Activated CD4-positive, alpha-beta T cell treated with anti-CD3 and anti-CD28 coated beads for 1 hour (primary cell): ENCODE measurements at places on chromosomes 7 and 10.

GRCh38 chr10:24821986-24822385 lies 98.3 kb upstream of the ARHGAP21 start:
- no peak for DNase-seq

GRCh38 chr10:2351566-2351965 lies 614.2 kb upstream of the ADARB2 start:
- no peak for DNase-seq

GRCh38 chr7:5690931-5691473 lies 90.5 kb downstream of the RNF216 start:
- no peak for DNase-seq

DNA sequence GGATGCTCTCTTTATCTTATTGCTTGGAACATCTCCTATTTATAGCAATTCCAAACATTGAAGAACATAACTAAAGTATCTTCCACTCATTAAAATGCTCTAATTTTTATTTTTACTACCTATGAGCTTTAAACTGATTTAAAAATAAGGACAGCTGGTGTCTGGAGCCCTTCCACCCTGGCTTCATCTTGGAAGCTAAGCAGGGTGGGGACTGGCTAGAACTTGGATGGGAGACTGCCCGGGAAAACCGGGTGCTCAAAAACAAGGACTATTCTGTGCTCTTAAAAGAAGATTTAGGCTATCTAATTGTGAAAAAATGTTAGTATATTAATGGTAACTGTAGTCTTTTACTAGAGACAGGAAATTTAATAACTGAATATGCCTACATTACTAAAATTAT lies 69.2 kb downstream of the ARMC3 start:
- DNase-seq: no peak

DNA sequence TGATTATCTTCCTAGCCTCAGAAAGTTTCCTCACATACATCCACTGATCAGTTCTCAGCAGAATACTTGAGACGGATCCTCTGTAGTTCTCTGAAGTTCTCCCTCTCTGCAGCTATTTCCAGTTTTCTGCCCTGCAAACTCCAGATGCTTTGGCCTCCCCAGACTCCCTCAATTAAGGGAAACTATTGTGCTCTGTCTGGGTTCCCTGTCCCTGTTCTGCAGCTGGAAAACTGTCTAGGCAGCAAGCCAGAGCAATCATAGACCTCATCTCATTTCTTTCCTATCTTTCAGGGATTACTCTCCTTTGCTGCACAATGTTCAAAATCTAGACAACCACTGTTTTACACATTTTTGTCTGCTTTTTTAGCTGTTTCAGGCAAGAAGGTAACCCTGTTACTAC lies 9.2 kb downstream of the MICU1 start:
- DNase-seq: no peak

- no peak for DNase-seq
Measured at GRCh38 chr7:128380483-128381106, 19.1 kb upstream of the PRRT4 start.

DNA sequence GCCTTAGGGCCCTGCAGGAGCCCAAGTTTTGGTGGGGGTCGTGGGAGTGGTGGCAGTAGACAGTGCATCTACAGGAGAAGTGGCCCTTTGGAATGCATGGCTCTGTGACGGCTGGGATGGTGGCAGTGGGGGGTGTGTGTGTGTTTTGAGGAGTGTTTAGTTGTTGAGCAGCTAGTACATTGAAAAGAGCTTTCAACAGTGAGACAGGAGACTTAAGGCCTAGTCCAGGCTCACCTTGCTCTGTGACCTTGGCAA lies 27.1 kb downstream of the ZNF775 start:
- DNase-seq: no peak

DNA sequence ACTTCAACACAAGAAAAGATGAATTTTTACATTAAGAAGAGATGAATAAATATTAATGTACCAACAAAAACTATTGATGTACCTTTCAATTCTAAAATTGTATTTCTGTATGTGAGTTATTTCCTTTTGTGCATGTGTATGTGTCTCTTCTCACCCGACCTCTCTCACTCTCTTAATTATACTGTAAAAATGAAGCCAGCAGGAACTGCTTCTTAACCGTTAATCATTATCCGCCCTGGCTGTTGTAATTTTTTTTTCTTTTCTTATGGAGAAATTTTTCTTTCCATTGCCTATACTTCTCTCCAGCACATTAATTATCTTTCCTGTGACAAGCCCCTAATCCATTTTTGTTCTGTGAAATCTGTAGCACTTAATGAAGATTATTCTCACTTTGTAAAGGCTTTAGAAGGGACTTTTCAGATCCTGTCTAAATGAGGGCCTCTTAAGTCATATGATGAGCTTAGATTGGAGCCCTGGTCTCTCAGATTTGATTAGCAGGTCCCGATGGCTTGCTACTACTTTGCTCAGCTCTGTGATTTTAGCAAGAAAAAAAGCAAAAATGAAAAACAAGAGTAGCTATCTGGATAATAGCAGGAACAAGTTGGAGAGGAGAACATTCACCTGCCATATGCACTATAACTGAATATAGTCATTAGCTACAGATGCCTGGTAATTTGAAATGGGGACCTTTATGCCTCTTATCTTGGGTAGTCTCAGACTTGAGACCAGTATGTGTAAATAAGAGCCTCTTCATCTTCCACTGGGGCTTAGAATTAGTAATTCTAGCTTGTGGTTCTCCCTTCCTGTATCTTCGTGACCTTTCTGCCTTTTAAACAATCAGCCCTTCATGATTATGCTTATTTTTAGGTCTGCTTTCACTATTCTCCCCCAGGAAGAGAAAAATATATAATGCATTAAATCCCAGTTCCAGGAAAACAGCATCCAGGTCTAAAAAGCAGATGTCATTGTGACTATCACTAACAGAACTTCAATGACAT lies 80.0 kb upstream of the COL1A2 start:
- no peak for DNase-seq

- DNase-seq: no peak
Measured at GRCh38 chr10:124928087-124928486, 13.8 kb upstream of the ZRANB1 start.

DNA sequence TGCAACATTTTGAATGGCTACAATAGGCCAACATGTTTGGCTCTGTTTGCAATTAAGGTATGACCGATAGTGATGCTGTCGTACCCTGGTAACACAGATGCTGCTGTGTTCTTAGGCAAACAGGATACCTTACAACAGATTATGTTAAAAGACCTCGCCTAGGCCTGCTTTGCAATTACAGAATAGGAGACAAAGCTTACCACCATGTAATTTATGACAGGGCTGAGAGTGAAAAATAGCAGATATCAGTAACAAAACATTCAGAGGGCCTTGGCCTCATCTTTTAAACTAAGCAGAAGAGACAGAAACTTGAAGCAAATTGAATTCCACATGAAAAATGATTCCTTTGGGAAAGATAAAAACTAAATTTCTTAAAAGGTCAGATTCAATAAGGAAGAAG lies 29.4 kb upstream of the ABLIM1 start:
- no peak for DNase-seq

DNA sequence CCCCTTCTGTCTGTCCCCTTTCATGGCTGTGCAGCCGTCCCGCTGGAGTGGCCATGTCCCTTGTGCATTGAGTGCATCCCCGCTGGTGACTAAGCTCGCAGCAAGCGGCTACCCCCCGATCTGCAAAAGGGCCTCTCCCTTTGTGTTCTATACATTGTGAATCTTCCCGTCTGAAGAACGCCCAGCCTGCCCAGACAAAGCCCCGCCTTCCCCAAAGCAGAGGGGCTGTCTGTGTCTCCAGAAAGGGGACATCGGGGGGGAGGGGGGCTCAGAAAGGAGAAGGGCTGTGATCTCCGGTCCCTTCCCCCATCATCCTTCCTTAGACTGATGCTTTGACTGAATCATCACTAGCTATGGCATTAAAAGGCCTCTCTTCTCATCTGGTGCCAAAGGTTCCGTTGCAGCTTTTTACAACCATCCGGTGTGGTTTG lies 11.9 kb downstream of the NPTX2 start:
- DNase-seq: no peak

DNA sequence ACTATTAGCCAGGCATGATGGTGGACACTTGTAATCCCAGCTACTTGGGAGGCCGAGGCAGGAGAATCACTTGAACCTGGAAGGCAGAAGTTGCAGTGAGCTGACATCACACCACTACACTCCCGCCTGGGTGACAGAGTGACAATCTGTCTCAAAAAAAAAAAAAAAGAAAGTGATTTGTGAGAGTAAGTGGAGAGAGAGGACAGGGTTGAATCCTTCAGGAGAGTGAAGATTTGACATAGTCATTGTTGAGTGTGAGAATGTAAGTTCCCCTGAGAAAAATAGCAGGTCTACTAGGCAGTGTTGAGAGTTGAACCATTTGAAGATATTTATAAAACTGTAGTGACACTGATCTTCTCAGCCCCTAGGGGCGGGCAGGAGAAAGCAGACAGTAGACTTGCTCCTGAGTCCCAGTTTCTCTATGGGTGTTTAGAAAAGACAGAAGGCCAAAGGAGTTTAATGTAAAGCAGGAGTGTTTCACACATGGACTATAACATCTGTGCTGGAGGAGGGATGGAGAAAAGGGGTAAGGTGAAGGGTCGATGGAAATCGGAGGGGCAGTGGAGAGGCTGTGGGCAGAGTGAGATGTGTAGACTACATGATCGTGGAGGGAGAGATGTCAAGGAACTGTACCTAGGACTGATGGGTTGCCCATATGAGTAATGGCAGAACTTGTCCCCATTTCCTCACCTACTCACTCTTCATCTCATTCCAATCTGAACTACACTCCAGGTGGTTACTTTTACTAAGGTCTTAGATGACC lies 13.7 kb upstream of the LAMB4 start:
- no peak for DNase-seq

DNA sequence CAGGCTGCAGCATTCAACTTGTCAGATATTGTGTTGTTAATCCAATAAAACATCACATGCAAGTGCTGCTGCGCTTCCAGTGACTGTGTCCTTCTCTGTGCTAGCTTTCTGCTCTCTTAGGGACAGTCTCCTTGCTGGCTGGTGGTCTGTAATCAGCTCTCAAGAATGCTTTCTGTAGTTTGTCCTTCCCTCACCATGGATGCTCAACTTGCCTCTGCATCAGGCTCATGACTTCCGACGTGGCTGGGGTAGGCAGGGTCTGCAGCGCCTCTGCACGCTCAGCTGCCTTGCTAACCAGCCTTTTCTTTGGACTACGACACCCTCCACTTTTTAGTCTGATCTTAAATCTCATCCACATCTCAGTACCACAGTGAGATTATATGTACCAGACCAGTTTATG lies 58.3 kb downstream of the MMRN2 start:
- no peak for DNase-seq

GRCh38 chr7:39088730-39089593 lies 111.3 kb downstream of the POU6F2 start:
- no peak for DNase-seq

GRCh38 chr10:114376523-114376922 lies 27.8 kb downstream of the AFAP1L2 start:
- no peak for DNase-seq

DNA sequence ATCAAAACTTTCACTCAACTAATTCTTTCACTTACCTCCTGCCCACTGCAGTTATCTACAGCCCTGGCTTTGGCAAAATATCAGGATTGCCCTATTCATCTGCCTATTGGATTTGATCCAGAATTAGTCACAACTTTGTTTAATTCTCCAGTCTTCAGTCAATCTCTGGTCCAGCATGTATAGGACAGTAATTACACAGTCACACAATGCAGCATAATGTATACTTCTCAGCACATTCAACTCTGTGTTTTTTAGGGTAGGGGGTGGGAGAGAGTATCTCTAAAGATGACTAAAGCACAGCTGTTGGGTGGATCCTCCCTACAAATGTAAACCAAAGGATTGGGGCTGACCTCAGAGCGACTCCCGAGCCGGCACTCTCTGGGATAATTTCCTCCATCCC lies 17.7 kb upstream of the NRP1 start:
- no peak for DNase-seq

GRCh38 chr7:30897770-30898169 lies 13.9 kb upstream of the AQP1 start:
- DNase-seq: no peak

GRCh38 chr7:64892666-64893309 lies 10.3 kb upstream of the ZNF273 start:
- DNase-seq: no peak

DNA sequence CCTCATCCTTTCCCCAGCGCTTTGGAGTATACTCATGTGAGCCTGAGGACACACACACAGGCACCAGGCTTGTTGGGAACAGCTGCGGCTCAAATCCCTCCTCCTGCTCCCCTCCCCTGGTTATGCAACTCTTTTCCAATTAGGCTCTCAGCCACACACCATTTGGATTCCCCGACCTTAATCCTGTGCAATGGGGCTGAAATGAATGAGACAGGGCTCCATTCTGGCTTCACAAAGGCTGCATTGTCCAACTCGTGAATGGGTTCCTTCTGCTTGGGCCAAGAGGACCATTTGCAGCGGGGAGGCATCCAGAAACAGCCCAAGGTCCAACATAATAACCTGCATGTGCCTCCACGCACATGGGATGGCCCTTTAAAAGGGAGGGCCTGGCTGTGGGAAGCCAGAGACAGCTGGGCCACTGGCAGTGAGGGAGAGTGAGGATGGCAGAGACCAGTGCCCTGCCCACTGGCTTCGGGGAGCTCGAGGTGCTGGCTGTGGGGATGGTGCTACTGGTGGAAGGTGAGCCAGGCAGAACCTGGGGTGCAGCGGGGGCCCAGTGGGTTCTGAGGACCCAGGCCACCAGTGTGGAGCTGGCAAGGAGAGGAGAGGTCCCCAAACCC lies at the start of gene RGR:
RGR (plus strand) TSS at position 403 of the 620 bp plus-strand sequence; CDS start at position 441, 38 bp downstream.
- no peak for DNase-seq

GRCh38 chr7:157002819-157003421 lies 7.5 kb downstream of the MNX1 start:
- DNase-seq: no peak

GRCh38 chr10:114426476-114426875 lies 22.2 kb upstream of the AFAP1L2 start:
- DNase-seq: no peak

- DNase-seq: no peak
Measured at GRCh38 chr7:94059746-94060145, 55.6 kb upstream of the BET1 start.

- DNase-seq: no peak
Measured at GRCh38 chr10:125033146-125033924, 91.4 kb downstream of the ZRANB1 start.

- DNase-seq: no peak
Measured at GRCh38 chr10:56679578-56679977, 318.5 kb upstream of the ZWINT start.

- DNase-seq: no peak
Measured at GRCh38 chr10:11237571-11237970, 219.9 kb downstream of the CELF2 start.

- DNase-seq: no peak
Measured at GRCh38 chr10:56599201-56599600, 238.1 kb upstream of the ZWINT start.

DNA sequence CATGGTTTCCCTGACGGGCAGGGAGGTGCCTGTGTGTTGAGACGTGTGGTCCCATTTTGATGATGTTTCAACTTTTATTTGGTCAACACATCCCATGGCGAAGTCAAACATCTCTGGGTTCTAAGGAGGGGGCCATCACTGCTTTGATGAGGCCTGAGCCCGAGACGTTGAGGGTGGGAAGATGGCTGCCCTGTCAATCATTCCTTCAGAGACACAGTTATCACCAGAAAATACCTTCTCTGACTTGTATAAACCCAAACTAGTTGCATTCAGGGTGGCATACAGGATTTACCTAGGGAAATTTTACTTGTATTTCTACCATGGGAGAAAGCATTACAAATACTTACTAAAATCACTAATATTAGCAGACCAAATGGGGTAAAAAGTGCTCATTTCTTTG lies 64.6 kb downstream of the VOPP1 start:
- no peak for DNase-seq
